ENCODE measurements at places on chromosomes 7 and 10.

DNA sequence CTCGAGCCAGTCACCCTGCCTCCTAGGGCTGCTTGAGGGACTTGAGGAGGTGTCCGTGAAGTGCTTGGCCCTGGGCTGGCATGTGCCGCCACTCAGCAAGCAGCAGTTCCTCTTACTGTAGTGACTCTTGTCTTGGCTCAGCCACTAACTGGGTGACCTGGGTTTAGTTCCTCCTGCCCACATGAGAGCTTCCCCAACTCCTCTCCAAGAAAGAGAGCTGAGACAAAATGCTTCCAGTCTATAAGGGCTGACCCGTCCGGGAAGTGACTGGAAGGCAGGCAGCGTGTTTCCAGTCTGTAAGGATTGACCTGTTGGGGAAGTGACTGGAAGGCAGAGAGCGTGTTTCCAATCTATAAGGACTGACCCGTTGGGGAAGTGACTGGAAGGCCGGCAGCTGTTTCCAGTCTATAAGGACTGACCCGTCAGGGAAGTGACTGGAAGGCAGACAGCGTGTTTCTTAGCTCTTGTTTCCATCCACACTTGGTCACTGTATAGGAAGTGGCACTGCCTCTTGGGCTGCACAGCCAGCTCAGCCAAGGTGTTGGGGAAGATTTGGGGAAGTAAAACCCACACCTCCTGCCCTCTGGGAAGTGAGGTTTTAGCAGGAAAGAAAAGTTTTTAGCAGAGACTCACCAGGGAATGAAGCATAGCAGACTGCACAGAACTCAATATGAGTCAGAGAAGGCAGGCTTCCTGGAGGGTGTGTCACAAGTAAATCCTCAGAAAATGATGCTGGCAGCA lies 53.3 kb upstream of the PPIF start:
- DNase-seq: peak; percentile 69

DNA sequence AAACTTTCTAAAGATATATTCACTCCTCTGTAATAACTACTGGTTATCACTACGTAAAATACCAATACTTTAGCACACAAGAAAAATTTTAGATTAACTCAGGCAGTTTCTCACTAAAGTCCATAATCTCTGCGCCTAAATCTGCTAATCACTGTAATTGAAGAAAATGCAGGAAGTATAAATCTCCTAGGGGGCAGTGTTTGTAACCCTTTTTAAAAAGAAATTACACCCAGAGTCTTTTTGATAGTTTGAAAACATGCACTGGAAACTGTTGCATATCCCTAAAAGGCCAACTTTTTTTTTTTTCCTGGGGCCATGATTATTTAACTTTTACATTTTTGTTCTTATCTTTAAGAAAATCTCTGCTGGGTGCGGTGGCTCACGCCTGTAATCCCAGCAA lies 209.6 kb downstream of the KIAA1217 start:
- peak; percentile 43 for DNase-seq

- peak; percentile 25 for DNase-seq
These were observed 258.2 kb upstream of the GLI3 start for GRCh38 chr7:42495256-42495655.

GRCh38 chr7:71566376-71566775 lies 434.4 kb downstream of the GALNT17 start:
- no peak for DNase-seq

DNA sequence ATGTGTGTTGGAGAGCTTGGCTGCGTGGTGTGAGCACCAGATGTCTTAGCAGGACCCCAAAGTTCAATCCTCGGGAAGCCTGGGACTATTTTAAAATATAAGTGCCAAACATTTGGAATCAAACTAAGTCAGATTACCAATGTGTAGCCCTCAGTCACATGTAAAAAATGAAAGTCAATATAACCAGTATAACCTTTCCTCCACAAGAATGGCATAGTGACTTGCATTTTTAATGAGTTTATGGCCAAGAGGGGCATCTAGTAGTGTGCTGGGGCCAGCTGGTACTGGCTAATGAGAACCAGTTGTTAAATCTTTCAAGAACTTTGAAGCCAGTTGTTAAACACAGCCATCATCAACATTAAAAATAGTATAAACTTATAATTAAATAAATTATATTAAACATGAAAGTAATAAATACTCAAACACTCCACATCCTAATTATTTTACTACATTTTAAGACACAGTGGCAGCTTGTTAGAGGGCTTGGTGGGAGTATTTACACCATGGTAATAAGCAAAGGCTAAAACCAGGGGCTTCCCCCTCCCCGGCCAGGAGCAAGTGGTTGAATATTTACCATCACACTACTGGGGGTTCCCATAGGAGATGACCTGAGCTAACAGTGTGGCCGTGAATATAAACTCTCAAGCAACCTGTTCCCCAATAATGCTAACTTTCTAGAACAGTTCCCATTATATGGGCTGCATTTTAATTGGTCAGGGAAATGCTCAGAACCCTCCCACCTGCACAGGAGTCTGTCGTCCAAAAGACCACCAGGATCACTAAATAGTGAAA lies 7.9 kb upstream of the FAM170B start:
- no peak for DNase-seq

GRCh38 chr7:149334930-149335329 lies 72.9 kb downstream of the ZNF783 start:
- DNase-seq: peak; percentile 58

DNA sequence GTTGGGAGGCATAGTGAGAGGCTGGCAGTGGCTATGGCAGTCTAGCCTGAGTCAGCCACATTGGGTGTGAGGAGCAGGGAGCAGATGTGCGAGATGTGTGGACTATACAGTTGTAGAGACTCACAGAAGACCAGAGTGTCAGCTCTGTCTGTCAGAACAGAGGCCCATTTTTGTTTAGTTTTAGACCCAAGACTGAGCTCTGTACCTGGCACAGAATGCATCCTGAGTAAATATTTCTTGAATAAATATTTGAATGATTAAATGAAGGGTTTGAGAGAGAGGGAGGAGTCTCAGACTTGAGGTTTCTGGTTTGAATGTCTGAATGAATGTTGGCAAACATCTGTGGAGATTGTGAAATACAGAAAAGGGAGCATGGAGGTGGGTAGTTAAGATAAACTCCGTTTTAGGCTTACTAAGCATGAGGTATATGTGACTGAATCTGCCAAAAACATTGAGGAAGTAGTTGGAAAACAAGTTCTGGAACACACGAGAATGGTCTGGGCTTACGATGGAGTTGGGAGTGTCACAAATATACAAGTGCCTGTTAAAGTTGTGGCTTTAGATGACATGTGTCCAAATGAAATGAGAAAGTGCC lies 3.6 kb downstream of the SEC23IP start:
- DNase-seq: peak; percentile 57

GRCh38 chr7:105224884-105225651 lies 163.7 kb downstream of the SRPK2 start:
- DNase-seq: peak; percentile 94

- DNase-seq: no peak
These were observed 305.1 kb upstream of the LYZL1 start for GRCh38 chr10:28983799-28984198.

GRCh38 chr10:21993360-21994001 lies 10.0 kb downstream of the DNAJC1 start:
- DNase-seq: peak; percentile 39

DNA sequence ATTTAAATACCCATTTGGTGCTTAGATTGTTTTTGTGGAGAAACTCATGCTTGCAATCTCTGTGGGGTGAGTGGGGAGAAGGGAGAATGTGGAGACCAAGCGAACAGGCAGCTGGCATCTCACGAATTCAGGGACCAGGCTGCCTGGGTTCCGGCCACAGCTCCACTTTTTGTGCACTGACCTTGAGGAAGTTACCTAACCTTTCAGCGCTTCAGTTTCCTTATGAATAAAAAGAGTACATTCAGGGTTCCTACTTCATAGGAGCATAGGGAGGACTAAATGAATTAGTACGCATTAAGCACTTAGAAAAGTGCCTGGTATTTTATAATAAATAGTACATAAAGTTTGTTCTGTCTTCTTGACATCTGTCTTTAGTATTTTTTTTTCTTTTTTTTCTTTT lies 72.5 kb downstream of the PRTFDC1 start:
- DNase-seq: no peak

GRCh38 chr7:148883266-148884048 lies 634 bp downstream of the EZH2 start:
- peak; percentile 27 for DNase-seq

GRCh38 chr10:86313621-86314041 lies 53.0 kb downstream of the GRID1 start:
- DNase-seq: no peak

DNA sequence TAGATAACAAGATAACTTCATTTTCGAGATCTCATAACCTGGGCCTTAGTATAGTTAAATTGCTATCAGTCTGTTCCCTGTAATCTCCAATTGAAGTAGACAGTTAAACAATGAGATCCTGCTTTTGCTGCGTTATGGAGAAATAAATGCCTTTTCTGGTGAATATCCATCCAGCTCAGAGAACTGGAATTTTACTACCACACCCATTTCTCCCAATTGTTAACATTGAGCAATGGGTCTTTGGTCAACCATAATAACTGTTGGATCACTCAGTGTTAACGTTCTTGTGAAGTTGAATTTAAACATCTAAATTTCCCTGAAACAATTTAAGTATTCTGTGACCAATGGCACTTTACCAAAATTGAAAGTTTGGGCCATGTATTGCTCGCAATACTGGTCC lies 3.0 kb downstream of the CALU start:
- peak; percentile 83 for DNase-seq

DNA sequence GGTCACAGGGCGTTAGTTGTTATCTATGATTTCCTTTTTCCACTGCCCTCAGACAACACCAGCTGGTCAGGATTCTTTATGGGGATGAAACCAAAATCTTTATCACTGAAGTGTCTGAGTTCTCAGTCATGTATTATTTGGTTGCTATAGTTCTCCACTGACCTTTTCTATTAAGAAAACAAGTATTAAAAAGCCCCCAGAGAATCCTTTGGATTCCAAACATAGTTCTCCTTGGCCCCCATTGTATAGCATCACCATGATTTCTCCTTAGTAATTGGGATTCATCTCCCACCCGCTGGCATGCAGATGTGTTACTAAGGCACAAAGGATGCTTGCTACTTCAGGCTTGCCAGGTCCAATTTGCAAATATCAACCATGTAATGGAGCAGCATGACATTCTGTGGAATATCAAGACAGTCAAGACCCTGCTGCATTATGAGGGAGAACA lies 94.3 kb downstream of the IQUB start:
- DNase-seq: no peak

GRCh38 chr10:16381083-16381482 lies 55.7 kb upstream of the PTER start:
- DNase-seq: no peak

- no peak for DNase-seq
These were observed 1177.1 kb upstream of the C7orf33 start for GRCh38 chr7:147413557-147413870.

DNA sequence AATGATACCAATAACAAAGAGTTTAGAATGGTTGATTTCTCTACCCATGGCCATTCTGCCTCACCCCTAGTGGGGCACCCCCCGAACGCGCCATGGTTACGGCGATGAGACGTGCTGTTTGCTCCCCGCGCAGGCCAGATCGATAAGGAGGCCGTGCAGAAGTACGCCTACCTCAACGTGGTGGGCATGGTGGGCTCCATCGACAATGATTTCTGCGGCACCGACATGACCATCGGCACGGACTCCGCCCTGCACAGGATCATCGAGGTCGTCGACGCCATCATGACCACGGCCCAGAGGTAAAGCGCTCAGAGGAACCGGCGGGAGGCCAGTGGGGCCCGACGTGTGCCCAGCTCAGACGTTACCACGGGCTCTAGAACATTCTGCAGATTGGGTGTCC lies 36.3 kb downstream of the PFKP start:
- DNase-seq: no peak

- no peak for DNase-seq
These were observed 18.6 kb upstream of the RELN start for GRCh38 chr7:104008107-104008506.

DNA sequence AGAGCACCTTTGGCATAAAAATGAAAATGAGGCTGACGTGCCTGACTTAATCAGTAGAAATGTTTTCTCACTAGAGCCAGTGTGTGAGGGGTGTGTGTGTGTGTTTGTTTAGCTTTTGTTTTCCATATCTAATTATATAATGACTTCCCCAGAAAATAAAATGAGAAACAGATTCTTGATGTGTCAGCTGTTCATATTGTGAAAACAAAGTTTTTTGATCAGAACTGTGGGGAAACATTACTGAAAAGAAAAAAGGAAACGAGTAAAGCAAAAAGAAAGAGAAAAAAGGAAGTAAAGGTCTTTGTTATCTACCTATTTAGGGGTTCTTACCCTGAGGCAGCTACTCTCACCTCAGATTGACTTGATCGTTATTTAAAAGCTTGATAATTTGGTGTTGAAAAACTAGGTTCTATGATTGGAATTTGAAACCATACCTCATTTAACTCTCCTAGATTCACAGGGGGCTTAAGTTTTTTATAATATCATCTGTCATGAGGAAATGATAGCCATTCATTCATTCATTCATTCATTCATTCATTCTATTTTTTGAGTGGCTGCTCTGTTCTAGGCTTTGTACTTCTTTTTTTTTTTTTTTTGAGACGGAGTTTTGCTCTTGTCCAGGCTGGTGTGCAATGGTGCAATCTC lies 58.0 kb downstream of the CREM start:
- no peak for DNase-seq

- peak; percentile 87 for DNase-seq
These were observed 30.3 kb upstream of the GRB10 start for GRCh38 chr7:50812841-50813475.

DNA sequence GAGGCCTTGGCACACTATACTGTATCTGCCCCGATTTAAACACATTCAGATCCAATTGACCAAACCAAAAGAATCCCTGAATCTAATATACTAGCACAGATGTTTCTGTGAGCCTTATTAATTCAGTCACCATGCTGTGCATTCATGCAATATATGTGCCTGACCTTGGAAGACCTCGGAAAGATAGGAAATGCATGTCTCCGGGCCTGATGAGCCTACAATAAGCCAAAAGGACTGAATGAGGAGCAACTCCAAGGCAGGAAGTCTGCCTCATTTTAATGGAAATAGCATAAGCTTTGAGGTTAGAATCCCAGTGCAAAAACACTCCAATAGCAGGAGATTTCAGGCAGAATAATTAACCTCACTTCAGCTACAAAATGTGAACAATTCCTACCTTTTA lies 316.7 kb downstream of the LRRTM3 start:
- no peak for DNase-seq

DNA sequence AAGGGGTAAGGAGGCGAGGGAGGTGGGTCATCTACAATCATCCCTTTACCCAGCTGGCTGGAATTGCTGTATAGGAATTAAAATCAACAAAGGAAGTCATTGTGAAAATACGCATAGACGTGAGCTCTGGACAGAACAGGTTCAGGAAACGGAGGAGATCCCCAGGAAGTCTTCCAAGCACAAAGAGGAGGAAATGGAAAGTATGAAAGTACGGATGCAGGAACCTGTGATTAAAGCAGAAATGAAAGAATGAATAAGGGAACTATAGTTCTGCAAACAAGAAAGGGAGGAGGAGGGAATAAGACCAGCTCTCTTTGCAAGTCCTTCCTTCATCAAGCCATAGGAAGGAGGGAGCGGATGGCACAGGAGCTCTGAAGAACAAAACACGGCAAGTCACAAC lies 61.8 kb downstream of the PYROXD2 start:
- no peak for DNase-seq

GRCh38 chr7:85186083-85186520 lies 754 bp downstream of the SEMA3D start:
- DNase-seq: peak; percentile 73

- DNase-seq: no peak
These were observed 66.2 kb downstream of the AHR start for GRCh38 chr7:17364671-17365070.

Data from EH (cell line).